ENCODE measurements at places on chromosomes 7 and 10.

DNA sequence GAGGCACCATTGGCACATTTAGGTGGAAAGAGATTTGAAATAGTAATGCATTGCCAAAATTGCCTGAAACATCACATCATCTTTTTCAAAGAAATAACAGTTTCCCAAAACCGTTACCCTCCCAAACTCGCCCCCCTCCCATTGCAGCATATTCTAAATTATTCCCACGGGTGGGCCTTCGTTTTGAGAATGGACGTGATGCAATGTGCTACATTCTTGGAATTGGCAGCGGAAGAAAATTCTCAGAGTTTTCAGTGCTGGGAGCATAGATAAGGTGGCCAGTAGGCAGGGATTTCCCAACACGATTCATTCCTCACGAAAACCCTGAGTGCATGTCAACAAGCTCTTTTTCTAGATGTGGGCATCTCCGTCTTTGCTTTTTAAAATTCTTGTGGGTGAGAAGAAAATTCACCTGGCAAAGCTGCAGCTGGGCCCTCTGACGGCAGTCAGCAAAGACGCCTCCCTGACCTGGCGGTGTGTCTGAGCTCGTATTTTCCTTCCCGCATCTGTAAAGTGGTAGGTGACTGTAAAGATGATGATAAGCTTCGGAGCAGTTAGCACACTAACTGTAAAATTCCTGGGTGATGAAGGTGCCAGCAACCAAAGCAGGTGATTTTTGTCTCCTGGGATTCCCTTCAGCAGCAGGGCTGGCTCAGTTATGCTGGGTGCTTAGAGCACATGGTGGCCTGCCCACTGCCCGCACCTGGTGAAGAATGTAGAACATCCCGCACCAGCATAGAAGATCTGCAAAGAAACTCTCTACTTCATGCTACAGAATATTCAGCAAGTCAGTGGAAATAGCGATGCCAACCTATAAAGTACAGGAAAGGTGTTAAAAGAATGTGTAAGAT, 141.9 kb upstream of the KLF6 start:
- DNase-seq, result no peak

DNA sequence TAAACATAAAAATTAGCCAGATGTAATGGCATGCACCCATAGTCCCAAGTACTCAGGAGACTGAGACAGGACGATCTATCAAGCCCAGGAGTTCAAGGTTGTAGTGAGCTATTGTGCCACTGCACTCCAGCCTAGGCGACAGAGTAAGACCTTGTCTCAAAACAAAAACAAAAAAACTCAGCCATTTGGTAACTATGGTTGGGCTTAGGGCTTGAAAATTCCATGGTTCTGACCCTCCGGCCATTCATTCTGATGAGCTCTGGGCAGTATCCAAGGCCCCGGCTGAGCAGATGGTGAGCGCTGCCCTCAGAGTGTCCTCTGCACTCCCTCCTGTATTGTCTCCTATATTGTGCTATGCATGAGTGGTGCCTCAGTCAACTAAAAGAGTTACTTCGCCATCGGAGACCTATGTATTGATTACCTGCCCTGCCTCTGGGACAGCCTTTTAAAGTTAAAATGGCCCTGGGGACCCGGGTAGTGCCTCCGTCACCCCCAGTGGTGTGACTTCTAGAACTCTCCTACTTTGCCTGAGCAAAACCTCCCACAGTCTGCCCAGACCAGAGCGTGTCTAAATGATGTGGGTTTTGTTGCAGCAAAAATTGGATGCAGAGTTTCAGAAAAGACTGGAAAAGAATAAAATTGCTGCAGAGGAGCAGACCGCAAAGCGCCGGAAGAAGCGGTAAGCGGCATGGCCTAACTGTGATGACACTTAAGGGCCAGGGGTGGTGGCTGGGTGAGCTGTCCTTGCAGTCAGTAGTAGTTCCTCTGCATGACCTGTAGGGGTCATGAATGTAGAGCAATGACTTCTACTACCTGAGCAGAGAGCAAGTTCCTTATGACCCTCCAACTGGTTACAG, 8.1 kb downstream of the PRKRIP1 start:
- DNase-seq, result peak; percentile 79

- DNase-seq, result no peak
Measured at GRCh38 chr7:138853448-138853847, 55.5 kb upstream of the ATP6V0A4 start.

DNA sequence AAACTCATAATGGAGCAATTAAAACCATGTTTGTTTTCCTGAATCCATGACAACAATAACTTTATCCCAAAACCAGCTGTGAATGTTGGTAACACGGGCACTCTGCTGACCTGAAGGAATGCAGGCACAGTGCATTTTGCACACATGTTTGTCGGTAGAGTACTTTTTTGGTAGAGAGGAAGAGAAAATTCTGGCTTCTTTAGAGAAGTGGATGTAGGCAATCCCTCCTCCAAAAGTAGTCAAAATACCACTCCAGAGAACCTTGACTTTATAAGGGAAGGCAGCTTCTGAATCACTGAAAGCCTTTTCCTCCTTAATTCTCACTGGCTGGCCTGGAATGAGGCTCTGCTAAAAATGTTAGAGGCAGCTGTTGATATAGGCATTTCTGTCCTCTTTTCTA, 15.8 kb upstream of the ACTA2 start:
- DNase-seq, result no peak

DNA sequence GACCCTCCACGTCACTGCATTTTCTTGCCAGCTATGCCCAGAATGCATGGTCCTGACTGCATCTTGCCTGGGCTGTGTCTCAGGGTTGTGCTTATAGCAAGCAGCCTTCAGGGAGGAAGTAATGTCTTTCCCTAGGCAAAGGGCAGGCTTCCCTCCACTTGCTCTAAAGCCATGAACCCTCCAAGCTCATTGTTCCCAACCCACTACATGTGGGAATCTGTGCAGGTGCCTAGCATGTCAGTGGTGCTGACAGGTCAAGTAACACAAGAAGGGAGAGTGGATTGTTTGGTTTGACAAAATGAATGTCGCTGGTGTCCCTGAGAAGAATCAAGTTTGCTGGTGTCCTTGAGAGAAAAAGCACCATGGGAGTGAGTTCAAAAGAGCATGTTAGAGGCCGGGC, 53.9 kb upstream of the UCN3 start:
- no peak for DNase-seq

DNA sequence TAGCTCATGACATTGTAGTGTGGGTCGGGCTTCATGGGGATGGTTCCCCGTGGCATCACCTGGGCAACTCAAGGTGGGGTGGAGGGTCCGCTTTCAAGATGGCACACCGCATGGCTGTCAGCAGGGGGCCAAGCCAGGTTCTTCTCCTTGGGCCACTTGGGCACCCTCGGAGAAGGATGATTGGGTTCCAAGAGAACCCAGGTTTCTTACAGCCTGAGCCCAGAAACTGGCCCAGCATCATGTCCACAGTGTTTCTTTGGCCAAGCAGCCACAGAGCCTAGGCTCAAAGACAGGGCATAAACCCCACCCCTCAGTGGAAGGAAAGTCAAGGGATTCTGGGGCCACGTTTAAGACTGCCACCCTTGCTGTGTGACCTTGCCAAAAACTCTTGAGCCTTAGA, 110.6 kb downstream of the PTPN20 start:
- no peak for DNase-seq

- no peak for DNase-seq
Measured at GRCh38 chr7:47685151-47685550, 103.2 kb upstream of the TNS3 start.

GRCh38 chr7:65840446-65840845, 32.4 kb upstream of the VKORC1L1 start:
- no peak for DNase-seq

DNA sequence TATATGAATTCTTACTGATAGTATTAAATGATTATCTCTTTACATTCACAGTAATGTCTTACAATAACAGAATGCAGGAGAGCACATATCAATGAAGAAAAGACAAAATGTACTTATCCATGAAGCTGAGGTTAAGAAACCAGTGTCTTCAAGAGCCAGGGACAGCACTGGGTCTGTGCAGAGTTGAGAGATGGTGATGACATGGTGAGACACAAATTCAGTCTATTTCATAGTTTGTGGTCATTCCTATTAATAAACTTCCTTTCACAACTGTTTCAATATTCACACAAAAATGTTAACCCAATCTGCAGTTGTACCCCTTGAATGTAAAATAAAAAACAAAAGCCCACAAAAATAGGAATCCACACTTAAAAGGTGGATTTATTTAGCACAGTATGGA, 5.3 kb upstream of the MAGI2 start:
- DNase-seq, result no peak

DNA sequence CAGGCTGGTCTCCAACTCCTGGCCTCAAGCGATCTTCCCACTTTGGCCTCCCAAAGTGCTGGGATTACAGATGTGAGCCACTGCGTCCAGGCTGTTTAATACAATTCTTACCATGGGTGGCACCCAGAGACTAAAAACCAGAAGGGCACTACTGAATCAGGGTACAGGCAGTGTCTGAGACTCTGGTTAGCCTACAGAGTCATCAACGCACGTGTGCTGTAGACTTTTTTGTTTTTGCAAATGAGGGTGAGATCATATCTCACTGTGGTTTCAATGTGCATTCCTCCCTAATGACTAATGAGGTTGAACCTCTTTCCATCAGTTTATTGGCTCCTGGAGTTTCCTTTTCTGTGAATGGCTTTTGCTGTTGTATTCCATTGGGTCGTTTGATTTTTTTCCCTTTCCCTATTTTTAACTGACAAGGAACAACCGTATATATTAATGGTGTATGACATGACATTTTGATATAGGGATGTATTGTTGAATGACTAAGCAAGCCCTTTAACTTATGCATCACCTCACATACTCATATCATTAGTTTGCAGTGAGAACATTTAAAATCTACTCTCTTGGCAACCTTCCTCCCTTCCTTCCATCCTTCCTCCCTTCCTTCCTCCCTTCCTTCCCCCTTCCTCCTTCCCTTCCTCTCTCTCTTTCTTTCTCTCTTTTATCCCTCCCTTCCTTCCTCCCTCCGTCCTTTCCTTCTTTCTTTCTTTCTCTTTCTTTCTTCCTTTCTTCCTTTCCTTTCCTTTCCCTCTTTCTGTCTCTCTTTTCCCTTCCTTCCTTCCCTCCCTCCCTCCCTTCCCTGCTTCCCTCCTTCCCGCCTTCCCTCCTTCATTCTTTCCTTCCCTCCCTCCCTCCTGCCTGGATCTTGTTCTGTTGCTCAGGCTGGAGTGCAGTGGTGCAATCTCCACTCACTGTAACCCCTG, 9.3 kb upstream of the TMEM270 start:
- DNase-seq, result no peak

DNA sequence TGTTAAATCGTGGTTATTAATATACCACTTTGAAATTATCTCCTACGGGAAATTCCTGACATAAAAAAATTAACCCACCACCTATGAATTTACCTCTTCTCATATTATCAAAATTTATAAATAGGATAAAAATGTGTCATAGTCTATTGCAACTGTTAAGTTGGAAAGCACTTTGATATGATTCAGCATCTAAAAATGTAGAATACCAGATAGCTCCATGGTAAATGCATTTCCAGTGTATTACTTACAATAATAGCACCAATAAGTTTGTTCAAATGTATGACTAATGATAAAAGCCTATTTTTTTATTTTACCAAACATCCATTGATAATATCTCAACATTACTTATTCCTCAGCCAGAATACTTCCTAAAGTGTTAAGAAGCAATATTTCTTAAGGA, 13.6 kb upstream of the KCND2 start:
- DNase-seq, result no peak

GRCh38 chr10:86659161-86659691, 4.9 kb downstream of the OPN4 start:
- no peak for DNase-seq

GRCh38 chr10:128579280-128579865, 453.1 kb upstream of the MKI67 start:
- no peak for DNase-seq

DNA sequence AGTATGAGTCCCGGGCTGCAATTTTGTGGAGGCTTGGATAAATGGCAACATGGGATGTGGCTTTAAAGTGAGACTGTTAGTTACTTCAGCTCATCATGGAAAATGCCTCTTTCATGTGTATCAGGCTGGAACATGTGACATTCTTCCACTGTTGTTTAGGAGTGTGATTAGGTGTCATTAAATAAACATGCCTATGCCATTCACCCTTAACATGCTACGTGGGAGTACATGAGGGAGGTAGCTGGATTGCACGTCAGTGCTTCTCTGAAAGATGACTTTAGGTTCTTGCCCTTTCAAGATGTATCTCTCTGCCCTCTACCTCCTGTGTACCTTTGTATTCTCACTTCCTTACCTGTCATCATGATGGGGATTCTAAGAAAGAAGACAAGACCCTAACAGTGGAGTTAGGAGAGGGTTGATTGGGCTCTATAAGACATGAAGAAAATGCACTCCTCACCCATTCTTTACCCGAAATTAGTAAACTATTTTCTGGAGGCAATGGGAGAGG, 8.9 kb downstream of the AKR1E2 start:
- no peak for DNase-seq

DNA sequence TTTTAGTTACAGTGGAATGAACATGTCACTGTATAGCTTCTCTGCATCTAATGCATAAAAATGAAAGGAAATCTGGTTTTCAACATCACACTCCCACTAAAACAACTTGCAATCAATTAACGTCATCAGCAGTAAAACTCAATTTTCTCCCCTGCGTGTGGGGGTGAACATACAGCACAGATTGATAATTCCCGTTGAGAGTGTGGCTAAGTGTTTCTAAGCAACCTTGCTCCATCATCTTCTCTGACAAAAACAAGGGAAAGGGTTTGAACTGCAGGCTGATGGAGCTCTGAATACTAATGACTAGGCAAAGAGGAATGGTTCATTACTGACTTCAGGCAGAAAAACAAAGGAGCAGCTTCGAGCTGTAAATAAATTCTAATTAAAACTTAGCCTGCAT, 238.3 kb downstream of the PARD3 start:
- no peak for DNase-seq

DNA sequence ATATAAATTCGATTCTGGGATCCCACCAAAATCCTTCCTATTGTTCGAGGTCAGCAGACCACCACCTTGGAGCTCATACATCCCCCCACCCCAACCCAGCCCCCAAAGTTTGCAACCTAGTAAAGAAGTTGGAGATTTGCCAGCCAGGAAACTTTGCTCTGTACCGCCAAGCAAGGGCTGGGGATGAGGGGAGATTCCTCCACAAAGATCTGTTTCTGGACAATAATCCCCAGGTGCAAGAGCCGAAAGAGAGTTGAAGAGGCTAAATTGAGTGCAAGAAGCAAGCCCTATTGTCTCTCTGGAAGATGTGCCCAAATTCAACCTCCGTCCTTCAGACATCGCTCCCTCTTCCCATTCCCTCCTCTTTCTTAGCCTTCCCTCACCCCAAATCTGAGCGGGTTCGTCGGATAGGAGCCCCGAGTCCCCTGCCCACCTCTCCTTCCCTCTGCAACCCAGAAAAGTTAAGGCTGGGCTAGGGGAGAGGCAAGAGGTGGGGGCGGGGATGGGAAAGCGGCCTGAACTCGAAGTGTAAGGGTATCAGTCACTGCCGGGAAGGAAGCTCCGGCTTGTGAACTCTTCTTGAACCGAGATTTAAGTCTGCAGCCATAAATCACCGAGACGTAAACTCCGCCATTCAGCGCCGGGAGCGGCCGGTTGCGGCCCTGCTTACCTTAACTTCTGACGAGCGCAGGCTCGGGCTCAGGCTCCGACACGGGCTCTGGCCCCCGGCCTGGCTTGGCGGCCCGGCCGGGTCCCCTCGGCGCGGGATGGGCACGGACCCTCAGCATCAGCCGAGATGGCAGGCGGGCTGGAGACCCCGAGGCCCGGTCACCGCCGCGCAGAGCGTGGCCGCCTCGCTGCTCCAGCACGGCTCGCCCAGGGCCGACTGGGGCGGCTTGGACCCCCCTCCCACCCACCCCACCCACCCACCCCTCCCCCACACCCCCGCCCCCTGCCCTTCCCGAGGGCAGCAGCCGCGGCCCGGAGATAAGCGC, 10.8 kb upstream of the HOXA2 start:
- DNase-seq, result no peak

- no peak for DNase-seq
Measured at GRCh38 chr10:62214364-62214874, 54.2 kb downstream of the RTKN2 start.

All from HuH-7.5 (cell line).